Left renal pelvis (tissue), 4 donors: ENCODE measurements at places on chromosomes 16 and 17. TPM values are rescaled to one million over a fixed set of nuclear protein-coding genes. Genes with fewer than 3 reads are reported as not detected.

The SLC35G6 gene
- not detected for polyA plus RNA-seq

The PIK3R6 gene
- 1.0 TPM for polyA plus RNA-seq

DNA sequence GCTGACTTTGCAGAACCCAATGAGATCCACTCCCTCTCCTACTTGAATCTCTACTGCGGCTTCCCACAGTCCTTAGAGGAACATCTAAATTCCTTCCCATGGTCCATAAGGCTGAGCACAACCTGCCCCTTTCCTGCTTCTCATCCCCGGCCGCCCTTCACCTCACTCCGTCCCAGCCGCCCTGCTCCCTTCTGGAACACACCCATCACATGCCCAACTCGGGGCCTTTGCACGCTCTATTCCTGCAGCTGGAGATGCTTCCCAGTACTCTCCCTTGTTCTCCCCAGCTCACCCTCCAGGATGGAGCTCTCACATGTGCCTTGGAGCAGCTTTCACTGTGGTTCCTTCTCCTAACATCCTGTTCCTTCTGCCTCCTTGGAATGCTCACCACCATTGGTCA lies 23.6 kb downstream of the NKD1 start:
- DNase-seq: no peak

DNA sequence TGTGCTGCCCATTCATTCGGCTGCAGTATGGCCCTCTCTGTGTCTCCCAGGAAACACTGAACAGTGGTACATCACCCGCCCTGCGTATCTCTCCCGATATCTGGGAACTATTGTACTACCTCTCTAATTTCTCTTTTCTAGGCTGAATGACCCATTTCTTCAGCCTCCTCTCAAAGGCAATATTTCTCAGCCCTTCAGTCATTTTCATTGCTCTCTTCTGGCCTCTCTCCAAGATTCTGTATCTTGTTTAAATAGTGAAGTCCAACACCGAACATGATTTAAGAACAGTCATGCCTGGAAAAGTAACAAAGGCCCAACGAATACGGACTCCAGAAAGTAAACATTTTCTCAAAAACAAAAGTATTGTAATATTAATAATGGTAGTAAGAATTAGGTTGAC lies 220.1 kb downstream of the ZFHX3 start:
- DNase-seq: no peak

- no peak for DNase-seq
Observed at GRCh38 chr17:9211133-9211765, 189.9 kb downstream of the NTN1 start.
